Esophagus squamous epithelium (tissue), 5 donors: ENCODE measurements at places on chromosomes 1 and 21.

DNA sequence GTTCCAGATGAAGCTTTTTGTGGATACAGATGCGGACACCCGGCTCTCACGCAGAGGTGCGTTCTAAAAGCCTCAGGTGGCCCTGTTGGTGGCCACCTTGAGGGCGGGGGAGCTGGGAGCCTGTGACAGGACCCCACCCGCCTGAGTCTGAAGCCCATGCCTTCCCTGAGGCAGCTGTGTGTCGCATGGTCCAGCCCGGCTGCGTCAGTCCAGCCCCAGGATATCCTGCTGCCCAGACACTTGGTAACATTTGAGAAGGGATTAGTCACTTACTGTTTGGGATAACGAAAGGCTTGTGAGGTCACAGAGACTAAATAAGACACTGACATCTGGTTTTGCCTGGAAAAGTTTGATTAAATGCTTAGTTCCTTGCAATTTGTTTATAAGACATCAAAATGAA is 68.9 kb downstream of the UCK2 start:
- no peak for DNase-seq

- no peak for DNase-seq
These were observed 24.7 kb downstream of the STX6 start for GRCh38 chr1:180997843-180998504.

GRCh38 chr1:212173567-212173966 is 111.6 kb upstream of the PPP2R5A start:
- DNase-seq: no peak

DNA sequence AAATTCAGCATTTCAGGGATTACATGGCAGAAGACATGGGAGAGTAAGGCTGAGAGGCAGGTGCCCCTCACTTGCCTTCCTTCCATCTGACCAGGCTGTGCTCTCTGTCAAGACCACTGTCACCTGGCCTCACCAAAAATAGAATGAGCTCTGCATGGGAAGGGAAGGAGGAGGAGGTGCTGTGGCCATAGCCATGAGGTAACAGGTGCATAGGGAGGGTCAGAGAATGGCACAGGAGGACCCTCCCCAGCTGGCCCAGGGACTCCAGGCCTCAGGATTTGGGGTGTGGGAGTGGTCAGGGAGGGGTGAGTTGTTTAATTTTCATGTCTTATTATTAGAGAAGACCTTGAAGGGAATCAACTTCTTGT is 192.3 kb downstream of the FCRL5 start:
- no peak for DNase-seq

GRCh38 chr1:198443365-198444233 is 96.9 kb downstream of the ATP6V1G3 start:
- DNase-seq: no peak

GRCh38 chr1:24828887-24829192 is 83.6 kb downstream of the CLIC4 start:
- no peak for DNase-seq

DNA sequence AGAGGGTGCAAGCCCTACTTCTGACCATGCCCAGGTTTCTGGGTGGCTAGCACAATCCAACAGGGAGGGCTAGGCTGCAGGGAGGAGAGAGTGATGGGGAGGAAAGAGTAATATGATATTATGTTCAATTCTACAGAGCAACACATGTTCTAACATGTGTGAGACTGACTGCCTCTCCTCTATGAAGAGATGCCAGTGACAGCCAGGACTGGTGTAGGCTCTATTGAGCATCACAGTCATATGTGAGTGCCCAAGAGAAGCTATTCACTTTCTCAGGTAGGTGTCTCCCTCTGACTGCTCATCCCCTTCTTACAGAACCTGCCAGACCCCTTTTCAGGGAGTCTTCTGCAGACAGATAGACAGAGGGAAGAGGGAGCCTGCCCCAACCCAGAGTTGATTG is 446.1 kb downstream of the SIPA1L2 start:
- no peak for DNase-seq

DNA sequence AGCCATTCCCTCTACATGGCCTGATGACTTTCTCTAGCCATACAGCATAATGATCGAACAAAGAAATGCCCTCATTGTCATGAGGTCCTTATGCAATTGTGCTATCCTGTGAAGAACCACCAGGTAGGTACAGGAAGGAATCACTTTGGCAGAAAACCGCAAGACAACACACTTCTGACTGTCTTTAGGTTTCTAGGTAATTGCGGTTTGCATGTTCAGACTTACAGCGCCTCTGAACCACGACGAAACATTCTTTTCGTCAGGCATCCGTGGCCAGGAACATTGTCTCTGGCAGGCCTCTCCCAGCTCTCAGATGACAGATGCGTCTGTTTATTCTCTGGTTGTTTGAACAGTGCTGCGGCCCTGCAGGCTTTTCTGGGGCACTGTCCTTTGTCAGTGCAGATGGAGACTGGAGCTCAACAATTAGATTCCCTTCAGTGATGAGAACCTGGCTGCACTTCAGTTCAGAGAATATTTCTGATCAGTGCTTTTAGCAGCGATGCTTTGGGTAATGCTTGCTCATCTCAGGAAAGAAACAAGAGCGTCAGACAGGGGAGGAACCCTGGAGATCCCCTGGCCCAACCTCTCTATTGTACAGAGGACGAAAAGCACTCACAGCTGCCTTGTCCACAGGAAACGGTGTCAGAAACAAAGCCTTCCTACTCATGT is 63.4 kb downstream of the B3GALT5 start:
- no peak for DNase-seq

- DNase-seq: no peak
These were observed 1337.8 kb downstream of the AMY1C start for GRCh38 chr1:105087506-105087905.

DNA sequence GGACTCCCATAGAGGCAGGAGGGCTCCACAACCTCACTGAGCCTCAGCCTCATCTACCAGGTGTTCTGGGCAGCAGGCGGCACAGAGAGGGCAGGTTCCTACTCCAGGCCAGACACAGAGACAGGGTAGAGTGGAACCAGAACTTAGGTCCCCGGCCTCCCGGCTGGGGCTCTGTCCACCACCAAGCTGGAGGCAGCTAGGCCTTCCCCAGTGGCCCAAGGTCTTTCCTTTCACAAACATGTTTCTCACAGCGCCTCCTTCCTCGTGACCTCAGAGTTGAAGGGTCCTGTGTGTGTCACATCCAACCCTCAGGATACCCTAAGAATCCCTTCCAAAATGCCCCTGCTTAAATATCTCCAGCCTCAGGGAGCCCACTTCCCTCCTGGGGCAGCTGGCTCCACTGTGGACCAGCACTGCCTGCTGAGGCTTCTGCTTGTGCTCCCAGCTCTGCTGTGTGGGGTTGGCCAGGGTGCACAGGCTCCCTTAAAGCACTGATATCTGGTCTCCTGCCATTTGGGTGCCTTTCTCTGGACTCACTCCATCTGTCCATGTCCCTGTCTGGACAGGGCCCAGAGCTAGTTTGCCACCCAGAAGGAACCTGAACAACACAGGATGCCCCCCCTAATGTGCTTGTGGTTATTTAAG is 33.2 kb upstream of the MAGOH start:
- no peak for DNase-seq

- no peak for DNase-seq
These were observed 14.0 kb downstream of the HSF2BP start for GRCh38 chr21:43645136-43645891.

DNA sequence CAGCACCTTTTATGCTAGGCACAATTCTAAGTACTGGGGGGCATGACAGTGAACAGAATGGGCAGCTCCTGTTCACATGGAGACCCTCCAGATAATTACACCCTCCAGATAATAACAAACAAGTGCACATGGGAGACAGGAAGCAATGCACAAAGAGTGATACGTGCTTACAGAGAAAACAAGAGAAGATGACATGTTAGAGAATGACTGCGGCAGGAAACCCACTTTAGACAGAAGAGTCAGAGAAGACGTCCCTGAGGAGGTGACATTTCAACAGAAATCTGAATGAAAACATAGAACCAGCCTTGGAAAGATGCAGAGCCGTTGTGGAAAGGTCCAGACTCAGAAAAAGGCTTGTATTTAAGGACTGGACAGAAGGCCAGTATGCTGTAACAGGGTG is 54.7 kb upstream of the ARTN start:
- no peak for DNase-seq

GRCh38 chr1:109490029-109490933 is 3.6 kb upstream of the CYB561D1 start:
- no peak for DNase-seq

- no peak for DNase-seq
These were observed 60.4 kb upstream of the LYPLAL1 start for GRCh38 chr1:219113261-219113660.

DNA sequence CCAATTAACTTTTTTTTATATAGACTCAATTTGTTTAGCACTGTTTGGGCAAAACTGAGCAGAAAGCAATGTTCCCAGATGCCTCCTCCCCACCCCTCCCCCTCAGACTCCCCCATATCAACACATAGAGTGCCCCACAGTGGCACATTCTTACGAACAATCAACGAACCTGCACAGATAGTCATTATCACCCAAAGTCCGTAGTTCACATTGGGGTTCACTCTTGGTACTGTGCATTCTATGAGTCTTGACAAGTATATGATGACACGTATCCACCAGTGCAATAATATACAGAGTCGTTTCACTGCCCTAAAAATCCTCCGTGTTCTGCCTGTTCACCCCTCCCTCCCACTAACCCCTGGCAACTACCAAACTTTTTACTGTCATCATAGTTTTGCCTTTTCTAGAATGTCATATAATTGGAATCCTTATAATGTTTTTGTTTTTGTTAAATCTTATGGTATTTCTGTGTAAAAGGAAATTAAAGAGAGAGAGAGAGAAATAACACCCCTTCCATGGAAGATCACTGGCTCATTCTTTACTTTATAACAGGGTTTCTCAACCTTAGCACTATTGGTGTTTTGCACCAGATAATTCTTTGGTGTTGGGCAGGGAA is 37.2 kb upstream of the HNRNPU start:
- DNase-seq: no peak

GRCh38 chr1:178490967-178491366 is 5.8 kb downstream of the CLEC20A start:
- DNase-seq: no peak

DNA sequence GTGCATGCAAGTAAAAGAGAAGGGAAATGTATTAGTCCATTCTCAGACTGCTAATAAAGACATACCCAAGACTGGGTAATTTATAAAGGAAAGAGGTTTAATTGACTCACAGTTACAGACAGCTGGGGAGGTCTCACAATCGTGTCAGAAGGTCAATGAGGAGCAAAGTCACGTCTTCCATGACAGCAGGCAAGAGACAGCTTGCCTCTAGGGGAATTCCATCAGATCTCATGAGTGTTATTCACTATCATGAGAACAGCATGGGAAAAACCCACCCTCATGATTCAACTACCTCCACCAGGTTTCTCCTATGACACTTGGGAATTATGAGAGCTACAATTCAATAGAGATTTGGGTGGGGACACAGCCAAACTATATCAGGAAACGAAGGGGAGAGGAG is 8.1 kb downstream of the KRTAP21-3 start:
- DNase-seq: no peak

- DNase-seq: no peak
These were observed 166.7 kb downstream of the SIPA1L2 start for GRCh38 chr1:232463225-232463624.

DNA sequence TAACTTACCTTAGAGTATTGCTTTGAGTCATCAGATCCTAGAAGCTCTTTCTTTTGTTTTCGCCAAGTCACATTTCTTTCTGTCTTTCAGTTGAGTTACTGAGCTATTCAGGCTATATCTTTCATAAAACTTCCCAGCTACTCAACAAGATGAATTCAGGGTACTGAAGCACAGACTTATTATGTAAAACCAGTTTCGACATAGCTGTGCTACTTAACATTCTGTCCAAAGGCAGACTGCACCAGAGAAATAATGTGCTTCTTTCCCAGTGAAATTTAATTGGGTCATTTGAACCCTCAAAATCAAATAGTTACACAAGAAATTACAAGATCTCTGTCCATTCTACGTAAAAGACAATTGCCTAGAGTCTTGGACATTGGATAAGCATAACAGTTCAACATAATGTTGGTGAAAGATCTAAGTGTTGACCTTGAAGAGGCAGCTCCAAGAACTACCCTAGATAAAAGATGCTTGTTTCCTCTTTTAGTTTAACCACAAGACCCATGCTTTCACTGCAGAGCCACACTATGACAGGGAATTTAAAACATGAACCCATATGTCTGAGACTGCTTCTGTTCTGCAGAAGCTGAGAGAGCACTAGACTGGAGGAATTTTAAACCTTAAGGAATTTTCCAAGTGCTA is 163.2 kb downstream of the LRRC40 start:
- DNase-seq: no peak

DNA sequence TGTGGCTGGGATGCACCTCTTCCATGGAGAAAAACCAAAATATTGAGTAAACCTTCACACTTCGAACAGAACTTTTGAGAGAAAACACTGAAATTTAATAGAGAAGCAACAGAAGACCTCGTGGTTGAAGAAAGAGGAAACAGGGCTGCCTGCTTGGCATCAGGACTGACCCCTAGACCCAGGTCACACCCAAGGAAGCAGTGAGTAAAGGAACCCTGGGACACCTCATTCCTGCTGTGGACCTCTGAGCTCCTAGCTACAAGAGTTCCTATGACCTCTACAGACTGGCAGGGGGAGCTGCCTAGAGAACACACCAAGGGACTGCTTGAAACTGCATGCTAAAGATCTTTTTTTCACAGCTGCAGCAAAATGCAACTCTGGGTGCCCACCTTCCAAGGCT is 67.8 kb downstream of the FASLG start:
- DNase-seq: no peak

DNA sequence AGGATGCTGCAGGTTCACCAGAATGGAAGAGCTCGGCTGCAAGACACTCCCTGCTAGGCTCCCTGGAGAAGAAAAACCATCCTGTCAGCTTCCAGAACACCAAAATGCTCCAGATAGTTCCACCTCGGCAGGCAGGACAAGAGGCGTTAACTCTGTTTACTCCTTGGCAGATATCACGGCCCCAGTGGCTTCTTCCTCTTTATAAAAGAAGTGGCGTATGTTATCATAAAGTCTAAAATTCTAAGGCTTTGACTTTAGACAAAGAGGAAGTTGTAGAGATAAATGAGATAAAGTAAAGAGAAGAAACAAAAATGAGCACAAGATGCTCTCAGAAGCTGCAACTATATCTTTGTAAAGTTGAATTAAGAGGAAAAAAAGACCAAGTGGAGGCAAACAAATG is 24.3 kb upstream of the MTF1 start:
- DNase-seq: no peak

- DNase-seq: no peak
These were observed 182.6 kb downstream of the VAV3 start for GRCh38 chr1:107782217-107782845.

GRCh38 chr1:197696372-197696771 is 78.9 kb downstream of the DENND1B start:
- DNase-seq: no peak

GRCh38 chr1:209570743-209571142 is 12.8 kb upstream of the CAMK1G start:
- DNase-seq: no peak

GRCh38 chr1:167871331-167871730 is 42.6 kb downstream of the ADCY10 start:
- DNase-seq: no peak
